Right renal pelvis (tissue), 4 donors: ENCODE measurements at places on chromosomes 16 and 17.
A peak's percentile ranks its signal among the peaks of the same experiment; 100 is the strongest.

DNA sequence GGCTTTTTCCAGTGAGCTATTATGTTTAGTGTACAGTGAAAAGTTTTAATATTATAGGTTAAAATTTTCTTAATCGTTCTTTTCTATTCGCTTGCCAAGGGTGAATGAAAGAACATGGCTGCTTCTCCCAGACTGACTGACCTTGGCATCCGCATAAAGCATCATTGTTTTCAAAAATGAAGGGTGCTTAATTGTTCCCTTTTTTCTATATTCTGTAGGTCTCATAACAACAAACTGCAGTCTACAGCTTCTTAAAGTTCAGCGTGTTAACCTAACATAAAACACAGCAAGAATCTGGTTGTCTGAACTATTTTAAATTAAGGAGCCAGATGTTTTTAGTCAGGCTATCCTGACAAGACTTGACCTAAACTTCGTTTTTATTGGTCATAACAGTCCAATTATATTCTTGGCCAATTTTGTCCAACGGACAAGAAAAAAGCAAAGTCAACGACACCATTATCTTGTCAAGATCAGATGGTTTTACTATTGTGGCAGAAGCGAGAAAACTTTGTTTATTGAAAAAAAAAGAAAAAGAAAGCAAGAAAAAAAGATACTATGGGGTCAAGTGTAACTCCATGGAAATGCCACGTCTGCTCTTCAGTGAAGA, 14.1 kb downstream of the C17orf58 start:
- no peak for DNase-seq

- DNase-seq = no peak
These were observed 103.6 kb upstream of the HS3ST2 start for GRCh38 chr16:22710326-22710725.

- DNase-seq = no peak
These were observed 5.9 kb upstream of the NAGS start for GRCh38 chr17:43998552-43998951.

- DNase-seq = no peak
These were observed 144.8 kb upstream of the CACNG5 start for GRCh38 chr17:66690166-66690565.

GRCh38 chr17:673200-673681, 41.4 kb downstream of the VPS53 start:
- no peak for DNase-seq

DNA sequence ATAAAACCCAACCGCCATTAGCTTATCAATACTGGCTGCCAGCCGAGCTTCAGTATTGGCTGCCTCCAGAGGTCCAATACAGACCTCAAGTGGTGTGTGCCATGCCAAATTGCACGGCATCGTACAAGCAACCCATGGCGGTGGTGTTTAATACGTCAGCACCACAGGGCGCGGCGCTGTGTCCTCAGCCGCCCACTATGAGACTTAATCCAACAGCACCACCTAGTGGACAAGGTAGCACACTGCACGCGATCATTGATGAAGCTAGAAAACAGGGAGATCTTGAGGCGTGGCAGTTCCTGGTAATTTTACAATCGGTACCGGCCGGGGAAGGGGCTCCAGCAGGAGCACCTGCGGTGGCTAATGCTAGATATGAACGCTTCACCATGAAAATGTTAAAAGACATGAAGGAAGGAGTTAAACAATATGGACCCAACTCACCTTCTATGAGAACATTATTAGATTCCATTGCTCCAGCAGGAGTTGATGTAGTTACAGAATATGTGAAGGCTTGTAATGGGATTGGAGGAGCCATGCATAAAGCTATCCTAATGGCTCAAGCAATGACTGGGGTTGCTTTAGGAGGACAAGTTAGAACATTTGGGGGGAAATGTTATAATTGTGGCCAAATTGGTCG, 15.4 kb downstream of the FLYWCH1 start:
- peak; percentile 76 for DNase-seq

DNA sequence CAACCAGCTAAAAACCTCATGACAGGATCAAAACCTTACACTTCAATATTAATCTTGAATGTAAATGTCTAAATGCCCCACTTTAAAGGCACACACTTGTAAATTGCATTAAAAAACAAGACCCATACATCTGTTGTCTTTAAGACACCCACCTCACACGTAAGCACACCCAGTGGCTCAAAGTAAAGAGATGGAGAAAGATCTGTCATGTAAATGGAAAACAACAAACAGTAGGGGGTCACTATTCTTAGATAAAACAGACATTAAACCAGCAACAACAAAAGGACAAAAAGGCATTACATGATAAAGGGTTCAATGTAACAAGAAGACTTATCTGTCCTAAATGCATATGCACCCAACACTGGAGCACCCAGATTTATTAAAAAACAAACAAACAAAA, 35.6 kb downstream of the SDR42E1 start:
- DNase-seq = no peak

DNA sequence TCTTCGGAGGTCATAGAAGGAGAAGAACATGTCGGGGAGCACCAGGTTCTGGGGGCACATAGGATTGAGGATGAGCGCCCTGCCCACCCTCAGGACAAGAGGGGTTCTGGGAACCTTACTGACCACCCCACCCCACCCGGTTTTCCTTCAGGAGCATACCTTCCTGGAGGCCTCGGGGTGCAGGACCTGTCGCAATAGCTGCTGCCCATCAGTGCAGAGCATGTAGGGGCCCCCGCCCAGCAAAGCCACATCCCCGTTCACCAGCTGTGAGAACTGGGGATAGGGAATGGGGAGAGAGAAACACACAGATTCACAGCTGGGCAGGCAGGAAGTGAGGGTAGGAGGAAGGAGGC, 2.1 kb downstream of the ESRP2 start:
- DNase-seq = no peak

DNA sequence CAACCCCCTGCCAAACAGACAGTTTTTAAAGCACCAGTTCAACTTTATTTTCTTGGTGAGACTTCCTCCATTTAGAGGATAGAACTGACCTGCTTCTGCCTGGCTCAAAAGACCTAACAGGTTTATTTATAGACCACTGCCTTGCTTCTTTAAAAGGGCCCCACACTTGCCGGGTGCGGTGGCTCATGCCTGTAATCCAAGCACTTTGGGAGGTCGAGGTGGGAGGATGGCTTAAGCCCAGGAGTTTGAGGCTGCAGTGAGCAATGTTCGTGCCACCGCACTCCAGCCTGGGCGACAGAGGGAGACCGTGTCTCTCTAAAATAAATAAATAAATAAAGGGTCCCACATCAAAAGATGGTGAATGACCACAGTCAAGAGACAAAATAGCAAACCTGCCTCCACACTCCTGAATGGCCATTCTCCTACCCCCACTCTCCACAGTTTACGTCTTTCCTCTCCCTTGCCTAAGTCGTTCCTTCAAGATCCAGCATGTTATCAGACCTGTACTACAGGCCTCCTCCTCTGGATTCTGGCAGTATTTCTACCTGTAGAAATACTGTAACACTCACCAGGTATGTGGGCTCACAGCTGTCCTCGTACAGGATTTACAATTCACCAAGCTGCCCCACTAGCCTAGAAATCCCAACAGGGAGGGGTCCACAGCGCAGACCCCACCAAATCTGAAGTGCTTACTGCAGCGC, 95.6 kb downstream of the SMG6 start:
- DNase-seq = no peak

DNA sequence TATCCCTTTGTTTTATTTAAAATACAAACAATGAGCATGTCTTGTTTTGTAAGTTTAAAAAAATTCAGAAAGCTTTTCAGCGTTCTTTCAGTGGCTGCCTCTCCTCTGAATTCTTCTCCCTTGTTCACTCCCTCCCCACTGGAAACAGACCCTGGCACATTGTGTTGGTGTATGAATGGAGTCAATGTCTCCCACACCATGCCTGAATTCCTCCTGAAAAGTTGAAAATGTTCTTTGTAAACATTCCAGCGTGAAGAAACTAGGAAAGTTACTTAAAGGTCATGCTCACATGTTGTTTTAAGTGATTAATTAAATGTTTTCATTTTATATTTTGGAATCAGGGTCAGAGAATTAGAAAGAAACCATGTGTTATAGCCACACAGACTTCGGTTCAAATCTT, 136.9 kb upstream of the DYNLRB2 start:
- DNase-seq = no peak
